ENCODE measurements at places on chromosomes 16 and 17.

DNA sequence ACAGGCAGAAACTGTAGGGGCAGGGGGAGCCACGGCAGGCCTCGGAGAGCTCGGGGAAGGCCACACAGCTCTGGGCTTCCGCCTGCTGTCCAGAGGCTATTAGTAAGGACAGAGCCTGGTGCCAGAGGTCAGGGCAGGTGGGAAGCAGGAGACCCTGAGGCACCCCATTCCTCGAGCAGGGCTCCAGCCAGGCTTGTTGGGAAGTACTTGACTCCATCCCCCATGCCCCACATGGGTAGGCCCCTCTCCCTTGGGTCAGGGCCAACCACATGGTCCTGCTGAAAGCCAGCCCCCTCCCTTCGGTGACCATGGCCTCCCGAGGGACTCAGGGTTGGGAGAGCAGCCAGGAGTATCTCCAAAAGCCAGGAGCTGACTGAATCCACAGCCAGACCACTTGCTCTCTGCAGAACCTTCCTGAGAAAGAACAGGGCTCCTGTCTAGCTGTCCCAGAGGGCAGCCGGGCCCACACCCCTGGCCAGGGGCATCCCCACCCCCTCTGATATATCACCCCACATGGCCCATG, 17.4 kb upstream of the MPRIP start:
- DNase-seq = peak; percentile 50

DNA sequence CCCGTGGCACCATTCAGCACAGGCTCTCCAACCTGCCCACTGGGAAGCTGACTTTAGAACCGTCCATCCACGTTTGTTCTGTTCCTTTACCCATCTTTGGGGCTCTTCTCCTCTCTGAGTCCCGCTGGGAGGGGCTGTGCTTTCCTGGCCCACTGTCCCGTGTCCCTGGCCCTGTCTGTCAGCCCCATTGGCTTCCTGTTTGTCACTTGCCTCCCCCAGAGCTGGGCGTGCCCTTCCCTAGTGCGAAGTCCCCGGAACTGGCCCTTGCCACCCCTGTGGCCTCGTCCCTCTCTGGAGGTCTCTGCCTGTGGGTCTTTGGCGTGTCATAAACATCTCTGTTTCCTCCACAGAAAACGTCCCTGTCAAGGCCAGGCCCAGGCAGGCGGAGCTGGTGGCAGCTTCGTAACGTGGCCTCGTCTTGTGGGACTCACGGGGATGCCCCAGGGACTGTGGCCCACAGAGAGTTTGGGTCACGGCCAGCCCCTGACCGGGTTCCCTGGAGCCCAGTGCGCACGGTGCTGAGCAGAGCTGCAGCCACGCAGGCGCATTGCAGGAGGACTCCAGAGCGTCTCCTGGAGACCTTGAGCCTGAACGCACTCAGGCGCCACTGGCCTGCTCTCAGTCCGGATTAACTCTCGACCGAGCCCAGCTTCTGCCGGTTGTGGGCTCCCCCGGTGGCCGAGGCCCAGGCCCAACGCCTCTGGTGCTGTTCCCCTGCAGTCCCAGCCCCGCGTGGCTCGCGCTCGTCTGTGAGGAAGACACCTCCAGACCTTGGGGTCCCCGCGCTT, 7.3 kb downstream of the CHMP6 start:
- DNase-seq = no peak

- DNase-seq = no peak
Measured at GRCh38 chr16:1366712-1367299, 15.1 kb downstream of the GNPTG start.

DNA sequence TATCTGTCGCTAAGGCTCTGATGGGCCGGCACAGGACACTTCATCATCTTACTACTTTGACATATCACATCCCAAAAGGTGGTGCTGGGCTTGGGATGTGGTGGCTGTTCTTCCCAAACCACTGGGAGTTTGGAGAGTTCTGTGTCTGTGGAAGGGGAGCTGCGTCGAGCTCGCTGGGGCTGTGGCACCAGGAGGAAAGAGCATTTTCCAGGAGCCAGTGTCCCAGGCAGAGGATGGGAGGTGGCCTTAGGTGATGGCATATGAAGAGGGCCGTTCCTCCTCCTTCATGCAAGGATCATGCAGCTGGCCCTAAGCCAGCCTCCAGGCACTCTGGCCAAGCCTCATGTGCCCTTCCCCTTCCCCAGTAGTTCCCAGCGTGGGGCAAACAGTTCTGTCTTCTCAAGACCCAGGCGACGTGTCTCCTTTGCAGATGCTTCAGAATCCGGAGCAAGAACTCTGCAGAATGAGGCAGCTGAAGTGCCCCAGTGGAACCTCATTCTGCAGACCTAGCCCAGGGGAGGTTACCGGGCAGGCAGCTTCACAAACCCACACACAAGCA, 89.4 kb upstream of the TNRC6C start:
- DNase-seq = no peak

GRCh38 chr16:4096509-4096908, 19.7 kb downstream of the ADCY9 start:
- no peak for DNase-seq

DNA sequence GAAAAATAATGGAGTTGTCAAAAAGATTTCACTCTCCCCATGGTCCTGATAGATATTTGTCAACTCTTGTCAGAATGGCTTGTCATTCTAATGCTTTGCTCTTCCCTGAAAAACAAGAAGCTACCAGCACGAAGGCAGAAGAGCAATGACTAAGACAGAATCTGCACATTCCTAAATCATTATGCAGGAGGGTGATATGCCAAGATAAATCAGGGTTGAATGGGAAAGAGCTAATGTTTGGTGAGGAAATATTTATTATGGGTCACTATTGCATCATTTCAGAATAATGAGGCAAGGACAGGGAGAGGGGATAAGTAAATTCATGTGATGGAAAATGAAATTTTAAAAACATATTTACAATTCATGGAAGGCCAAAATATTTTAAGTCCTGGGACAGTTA, 297.5 kb upstream of the XYLT1 start:
- no peak for DNase-seq

- no peak for DNase-seq
Measured at GRCh38 chr16:47504599-47504998, 43.5 kb downstream of the PHKB start.

DNA sequence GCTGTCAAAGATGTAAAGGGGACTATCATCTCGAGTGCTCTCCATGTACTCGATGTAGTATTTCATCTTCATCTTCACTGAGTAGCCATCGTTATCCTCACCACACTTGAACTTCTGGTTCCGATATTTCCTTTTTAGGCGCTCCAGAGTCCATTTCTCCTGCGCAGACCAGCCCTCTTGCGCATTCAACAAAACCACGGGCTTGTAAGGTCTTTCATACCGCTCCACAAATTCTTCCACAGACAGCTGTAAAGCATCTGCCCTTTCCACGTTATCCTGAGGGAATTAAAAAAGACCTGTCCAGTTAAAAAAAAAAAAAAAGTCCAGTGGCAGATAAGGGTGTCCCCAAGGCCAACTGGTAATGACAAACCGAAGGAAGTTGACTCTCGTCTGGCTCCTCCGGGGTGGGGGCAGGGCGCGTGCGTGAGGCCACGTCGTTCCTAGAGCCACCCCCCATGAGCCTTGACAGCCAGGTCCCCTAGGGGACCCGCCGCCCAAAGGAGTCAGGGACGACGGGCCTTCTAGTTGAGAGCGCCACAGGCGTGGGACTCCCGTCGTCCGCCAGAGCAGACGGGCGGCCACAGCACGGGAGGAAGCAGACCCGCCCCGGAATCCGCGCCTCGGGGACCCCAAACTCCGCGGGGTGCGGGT, 701 bp downstream of the JMJD6 start:
- peak; percentile 86 for DNase-seq

- DNase-seq = peak; percentile 37
Measured at GRCh38 chr17:82823004-82823403, 16.8 kb downstream of the ZNF750 start.

DNA sequence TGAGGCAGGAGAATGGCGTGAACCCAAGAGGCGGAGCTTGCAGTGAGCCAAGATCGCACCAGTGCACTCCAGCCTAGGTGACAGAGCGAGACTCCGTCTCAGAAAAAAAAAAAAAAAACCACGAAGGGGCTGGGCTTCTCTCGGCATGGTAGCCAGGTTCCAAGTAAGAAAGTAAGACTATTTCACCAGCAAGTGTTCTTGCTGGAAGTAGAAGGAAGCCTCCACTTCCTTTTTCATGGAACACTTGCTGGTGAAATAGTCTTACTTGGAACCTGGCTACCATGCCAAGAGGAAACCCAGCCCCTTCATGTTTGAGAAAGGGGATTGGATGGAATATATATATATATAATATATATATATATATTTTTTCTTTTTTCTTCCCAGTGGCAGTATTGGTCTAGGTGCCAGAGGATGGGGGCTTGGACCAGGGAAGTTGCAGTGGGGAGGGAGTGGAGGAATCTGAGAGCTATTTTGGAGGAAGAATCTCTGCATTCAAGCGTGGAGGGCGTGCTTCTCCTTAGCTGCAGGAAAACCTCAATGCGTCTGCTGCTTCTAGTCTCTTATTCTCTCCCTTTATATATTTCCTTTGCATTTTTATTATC, 7.2 kb upstream of the N4BP1 start:
- no peak for DNase-seq

DNA sequence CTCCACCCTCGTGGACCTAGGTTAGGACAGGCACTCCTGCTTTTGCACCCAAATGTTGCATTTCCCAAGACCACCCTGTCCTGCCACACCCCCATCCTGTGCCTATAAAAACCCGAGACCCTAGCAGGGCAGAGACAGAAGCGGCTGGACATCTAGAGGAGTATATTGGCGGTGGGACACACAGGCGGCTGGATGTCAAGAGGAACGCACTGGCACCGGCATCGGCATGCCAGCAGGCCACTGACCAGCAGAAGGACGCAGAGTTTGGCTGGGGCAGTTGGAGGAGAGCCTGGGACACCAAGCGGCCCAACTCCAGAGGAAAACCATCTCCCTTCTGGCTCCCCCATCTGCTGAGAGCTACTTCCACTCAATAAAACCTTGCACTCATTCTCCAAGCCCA, 14.7 kb upstream of the WFIKKN2 start:
- no peak for DNase-seq

DNA sequence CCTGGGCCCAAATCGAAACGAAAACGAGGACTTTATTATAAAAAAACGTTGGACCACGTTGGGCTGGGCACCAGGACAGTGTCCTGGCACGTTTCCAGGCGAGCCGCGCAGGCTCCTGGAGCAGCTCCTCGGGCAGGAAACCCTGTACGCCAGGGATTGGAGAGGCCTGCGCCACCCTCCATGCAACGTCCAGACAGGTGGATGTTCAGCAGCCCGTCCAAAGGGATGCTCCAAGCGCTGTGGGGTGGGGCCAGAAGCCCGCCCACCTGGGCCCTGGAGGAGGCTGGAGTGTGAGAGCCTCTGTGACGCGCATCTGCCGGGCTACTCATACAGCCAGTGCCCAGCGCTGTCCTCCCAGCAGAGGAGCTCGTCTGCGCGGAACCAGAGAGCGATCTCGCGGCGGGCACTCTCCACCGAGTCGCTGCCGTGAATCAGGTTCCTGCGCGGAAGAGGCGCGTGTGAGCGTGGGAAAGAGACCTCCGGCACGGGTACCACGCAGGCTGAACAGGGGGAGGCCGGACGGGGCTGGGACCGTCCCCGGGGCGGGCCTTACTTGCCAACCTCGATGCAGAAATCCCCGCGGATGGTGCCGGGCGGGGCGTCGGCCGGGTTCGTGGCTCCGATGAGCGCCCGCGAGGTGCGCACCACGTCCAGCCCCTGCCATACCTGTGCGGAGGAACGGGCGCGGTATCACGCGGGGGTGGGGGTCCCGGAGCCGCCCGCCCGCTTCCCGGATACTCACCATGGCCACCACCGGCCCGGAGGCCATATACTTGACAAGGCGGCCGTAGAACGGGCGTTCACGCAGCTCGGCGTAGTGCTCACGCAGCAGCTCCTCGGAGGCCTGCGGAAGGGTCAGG, 785 bp downstream of the NME3 start:
- peak; percentile 79 for DNase-seq

DNA sequence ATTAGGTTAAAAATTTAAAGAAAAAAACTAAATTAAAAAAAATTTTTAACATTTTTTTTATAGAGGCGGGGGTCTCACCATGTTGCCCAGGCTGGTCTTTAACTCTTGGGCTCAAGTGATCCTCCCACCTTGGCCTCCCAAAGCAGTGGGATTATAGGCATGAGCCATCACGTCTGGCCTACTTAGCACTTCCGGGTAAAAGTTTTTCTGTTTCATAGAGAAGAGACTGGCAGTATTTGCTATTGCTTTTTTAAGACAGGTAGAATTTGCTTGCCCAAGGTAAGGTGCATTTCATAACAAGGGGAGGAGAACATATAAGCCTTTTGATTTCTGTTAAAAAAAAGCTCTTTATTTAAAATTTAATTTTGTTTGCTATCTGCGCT, 12.0 kb upstream of the HAPSTR1 start:
- no peak for DNase-seq

GRCh38 chr16:86955136-86955855, 361.9 kb downstream of the C16orf95 start:
- DNase-seq = no peak
